ENCODE measurements at places on chromosomes 7 and 10. TPM values are rescaled to one million over a fixed set of nuclear protein-coding genes. Genes with fewer than 3 reads are reported as not detected.
A peak's percentile ranks its signal among the peaks of the same experiment; 100 is the strongest.

DNA sequence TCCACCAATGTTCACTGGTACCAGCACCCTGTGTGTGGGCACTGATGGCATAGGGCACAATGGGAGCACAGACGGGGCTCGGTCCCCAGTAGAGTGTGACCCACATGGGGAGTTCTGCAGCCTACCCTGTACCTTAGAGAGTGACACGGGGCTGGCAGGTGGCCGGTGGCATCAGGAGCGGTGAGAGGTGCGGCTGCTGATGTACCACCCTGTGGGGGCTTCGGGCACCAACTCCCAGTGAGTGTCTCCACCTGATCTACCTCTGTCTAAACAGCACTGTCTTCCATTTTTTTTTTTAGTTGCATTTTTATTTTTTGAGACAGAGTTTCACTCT, 4.1 kb downstream of the JAKMIP3 start:
- H3K4me1 ChIP-seq, result peaks cover 17% of the 10 kb centered on the region
- H3K36me3 ChIP-seq, result peaks cover 2% of the 10 kb centered on the region
- H3K27me3 ChIP-seq, result peaks cover 11% of the 10 kb centered on the region
- H3K4me3 ChIP-seq, result no peak overlapping the region

- H3K4me1 ChIP-seq, result peaks cover 34% of the 10 kb centered on the region
- H3K27me3 ChIP-seq, result no peaks in the 10 kb centered on the region
- no peak overlapping the region for H3K4me3 ChIP-seq
- no peak for DNase-seq
- peaks cover 11% of the 10 kb centered on the region for H3K36me3 ChIP-seq
- H3K27ac ChIP-seq, result no peak overlapping the region
Measured at GRCh38 chr7:6436385-6436685, 11.4 kb downstream of the DAGLB start.

DNA sequence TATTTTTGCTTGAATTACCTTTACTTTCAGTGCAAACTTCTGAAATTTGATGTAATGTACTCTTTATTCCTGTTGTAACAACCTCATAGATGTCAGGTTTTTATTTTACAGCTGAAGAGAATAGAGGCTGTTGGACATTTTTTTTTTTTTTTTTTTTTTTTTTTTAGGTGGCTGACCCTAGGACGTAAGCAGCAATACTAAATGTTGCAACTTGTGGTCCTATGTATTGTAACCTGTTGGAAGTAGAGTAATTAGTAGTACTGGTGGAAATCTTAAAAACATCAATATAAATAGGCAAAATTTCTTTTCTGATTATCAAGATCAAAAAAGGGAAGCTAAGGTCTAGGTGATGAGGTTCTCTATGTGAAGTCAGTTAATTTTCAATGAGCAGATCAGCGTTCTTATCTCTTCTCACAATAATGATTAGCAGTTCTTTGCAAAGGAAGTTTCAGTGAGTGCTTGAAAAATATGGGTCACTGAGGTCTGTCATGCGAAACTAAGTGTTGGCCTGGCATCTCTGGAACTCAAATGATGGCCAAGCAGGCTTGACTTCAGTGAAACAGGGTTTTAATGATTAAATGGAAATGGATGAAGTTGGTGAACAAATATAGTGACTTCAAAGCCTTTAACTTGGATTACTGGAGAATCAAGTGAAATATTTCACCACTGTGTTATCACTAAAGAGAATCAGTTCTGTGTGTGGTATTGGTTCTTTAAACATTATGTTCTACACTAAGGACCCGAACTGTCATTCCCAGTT, 42.7 kb downstream of the BICC1 start:
- H3K4me1 ChIP-seq, result peaks cover 47% of the 10 kb centered on the region
- H3K36me3 ChIP-seq, result peaks cover 6% of the 10 kb centered on the region
- H3K27me3 ChIP-seq, result no peaks in the 10 kb centered on the region
- H3K27ac ChIP-seq, result peak overlapping the region; percentile 59
- DNase-seq, result no peak

DNA sequence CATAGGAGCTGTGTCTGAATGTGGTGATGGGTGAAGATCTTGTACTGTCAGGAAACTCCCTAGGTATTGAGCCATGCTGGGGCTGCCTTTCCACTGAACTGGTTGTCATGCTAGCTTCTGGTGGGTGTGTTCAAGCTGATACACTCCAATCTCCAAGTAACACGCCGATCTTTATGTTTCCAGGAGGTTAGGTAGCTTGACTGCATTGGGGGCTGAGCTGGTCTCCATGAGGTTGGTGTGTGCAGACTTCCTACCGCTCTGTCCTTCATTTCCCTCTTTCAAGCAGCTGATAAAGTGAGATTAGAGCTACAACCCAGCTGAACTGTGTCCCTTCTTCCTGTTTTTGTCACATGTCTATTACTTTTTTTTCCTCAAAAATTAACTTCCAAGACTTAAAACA, 265.5 kb downstream of the ANKRD30A start:
- no peaks in the 10 kb centered on the region for H3K36me3 ChIP-seq
- no peak overlapping the region for H3K27ac ChIP-seq
- no peaks in the 10 kb centered on the region for H3K27me3 ChIP-seq
- no peak for DNase-seq
- no peak overlapping the region for H3K4me3 ChIP-seq
- H3K4me1 ChIP-seq, result no peaks in the 10 kb centered on the region

GRCh38 chr7:113120647-113121046, 2.3 kb upstream of the SMIM30 start:
- H3K4me1 ChIP-seq, result peaks cover 15% of the 10 kb centered on the region
- peaks cover 4% of the 10 kb centered on the region for H3K36me3 ChIP-seq
- H3K27ac ChIP-seq, result no peak overlapping the region

DNA sequence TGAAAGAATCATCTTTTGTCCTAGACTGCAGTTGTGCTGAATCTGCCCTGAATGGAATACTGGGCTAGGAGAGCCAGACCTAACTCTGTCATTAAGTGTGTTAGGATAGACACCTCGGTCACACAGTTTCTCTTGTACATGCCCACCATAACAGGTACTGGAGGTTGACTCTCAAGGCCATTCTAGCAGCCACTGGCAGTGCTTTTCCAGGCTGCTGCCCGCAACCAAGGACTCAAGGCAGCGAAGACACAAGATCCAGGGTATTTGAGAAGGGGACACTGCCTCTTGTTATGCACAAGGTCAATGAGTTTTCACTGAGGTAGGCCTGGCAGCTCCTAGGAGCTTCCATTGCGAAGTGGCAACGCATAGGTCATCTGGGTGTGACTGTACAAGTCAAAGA, 70.6 kb upstream of the ZNF746 start:
- H3K4me1 ChIP-seq, result peaks cover 34% of the 10 kb centered on the region
- no peak overlapping the region for H3K4me3 ChIP-seq
- H3K27ac ChIP-seq, result peak overlapping the region; percentile 34
- H3K27me3 ChIP-seq, result no peaks in the 10 kb centered on the region

DNA sequence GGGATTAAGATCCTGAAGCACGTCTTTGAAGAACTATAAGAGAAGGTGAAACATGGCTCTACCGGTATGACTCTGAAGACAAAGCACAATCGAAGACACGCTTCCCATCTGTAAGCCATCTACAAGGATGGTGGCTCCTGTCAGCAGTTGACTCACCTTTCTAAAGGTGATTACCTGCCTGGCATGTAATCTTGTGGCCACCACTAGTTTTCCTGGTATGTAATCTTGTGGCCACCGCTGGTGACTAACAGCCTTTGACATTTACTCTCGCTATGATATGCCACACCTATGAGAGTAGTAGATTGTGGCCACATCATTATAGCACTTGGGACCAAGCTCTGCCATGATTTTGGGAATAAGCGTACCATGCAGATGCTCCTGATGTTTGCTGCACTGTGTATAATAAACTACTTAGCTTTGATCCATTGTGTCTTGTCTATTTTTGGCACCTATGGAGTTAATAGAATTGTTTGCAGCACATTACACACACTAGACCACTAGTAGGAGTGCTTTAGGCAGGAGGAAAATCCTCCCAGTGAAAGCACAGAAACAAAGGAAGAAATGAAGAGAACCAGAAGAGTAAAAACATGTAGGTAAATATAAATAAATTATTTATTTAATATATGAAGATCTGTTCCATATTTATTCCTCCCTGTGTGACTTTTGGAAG, 59.8 kb downstream of the VAX1 start:
- peaks cover 9% of the 10 kb centered on the region for H3K27me3 ChIP-seq
- no peak overlapping the region for H3K27ac ChIP-seq
- H3K4me1 ChIP-seq, result no peaks in the 10 kb centered on the region
- DNase-seq, result no peak

DNA sequence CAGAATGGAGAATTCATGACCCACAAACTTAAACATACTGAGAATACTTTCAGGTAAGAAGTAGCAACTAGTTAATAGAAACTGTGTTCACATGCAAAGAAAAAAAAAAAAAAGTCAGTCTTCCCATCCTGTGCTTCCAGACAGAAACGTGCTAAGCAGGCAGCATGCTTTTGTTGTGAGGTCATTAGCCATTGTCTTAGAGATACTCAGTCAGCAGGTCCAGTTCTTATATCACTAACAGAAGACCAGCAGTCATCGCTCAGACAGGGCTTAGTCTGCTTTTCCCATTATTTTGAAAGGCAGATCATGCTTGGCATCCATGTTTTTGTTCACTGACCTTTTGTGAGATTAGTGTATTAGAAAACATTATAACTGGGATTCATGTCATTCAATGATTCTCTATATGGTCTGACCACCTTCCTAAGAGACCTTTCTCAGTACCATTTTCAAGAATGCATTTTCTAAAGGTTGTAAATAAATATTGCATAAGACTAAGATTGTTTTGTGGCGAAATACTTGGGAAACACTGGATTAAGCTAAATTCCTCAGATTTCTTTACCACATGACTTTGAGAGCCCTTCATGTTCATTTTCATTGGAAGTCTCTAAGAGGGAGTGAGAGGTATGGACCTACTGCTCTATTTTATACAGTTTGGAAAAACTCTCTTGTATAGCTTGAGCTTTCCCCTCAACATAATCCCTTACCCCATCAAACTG, 45.0 kb upstream of the AGBL3 start:
- H3K27me3 ChIP-seq, result no peaks in the 10 kb centered on the region
- DNase-seq, result no peak
- peaks cover 84% of the 10 kb centered on the region for H3K4me1 ChIP-seq
- H3K36me3 ChIP-seq, result peaks cover 70% of the 10 kb centered on the region
- peak overlapping the region; percentile 100 for H3K27ac ChIP-seq

- H3K4me1 ChIP-seq, result peaks cover 4% of the 10 kb centered on the region
- H3K27me3 ChIP-seq, result peaks cover 3% of the 10 kb centered on the region
- no peaks in the 10 kb centered on the region for H3K36me3 ChIP-seq
- no peak overlapping the region for H3K27ac ChIP-seq
Measured at GRCh38 chr7:19368491-19368925, 223.3 kb upstream of the FERD3L start.

DNA sequence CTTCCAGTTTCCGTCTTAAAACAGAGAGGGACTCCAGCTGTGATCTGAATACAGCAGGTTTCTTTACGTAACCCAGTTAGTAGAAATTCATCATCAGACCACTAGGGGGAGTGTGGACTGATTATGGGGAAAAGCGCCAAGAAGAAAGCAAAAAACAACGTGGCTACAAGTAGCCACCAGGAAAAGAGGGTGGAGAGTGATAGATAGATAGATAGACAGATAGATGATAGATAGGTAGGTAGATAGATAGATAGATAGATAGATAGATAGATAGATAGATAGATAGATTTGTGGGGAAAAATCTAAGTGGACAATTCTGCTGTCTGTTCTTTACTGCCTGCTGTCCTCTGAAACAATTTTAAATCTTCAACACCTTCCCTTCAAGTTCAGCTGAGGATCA, 12.7 kb upstream of the AKR1B10 start:
- H3K36me3 ChIP-seq, result no peaks in the 10 kb centered on the region
- H3K27me3 ChIP-seq, result no peaks in the 10 kb centered on the region
- no peak overlapping the region for H3K4me3 ChIP-seq
- no peak for DNase-seq
- peaks cover 19% of the 10 kb centered on the region for H3K4me1 ChIP-seq
- H3K27ac ChIP-seq, result no peak overlapping the region

- H3K27ac ChIP-seq, result no peak overlapping the region
- peaks cover 31% of the 10 kb centered on the region for H3K4me1 ChIP-seq
- H3K27me3 ChIP-seq, result no peaks in the 10 kb centered on the region
- H3K36me3 ChIP-seq, result no peaks in the 10 kb centered on the region
- H3K4me3 ChIP-seq, result no peak overlapping the region
Measured at GRCh38 chr10:86960003-86960862, 1.8 kb downstream of the SNCG start.

GRCh38 chr7:80134115-80134535, 506 bp upstream of the GNAI1 start:
- H3K27me3 ChIP-seq, result no peaks in the 10 kb centered on the region
- peaks cover 29% of the 10 kb centered on the region for H3K4me1 ChIP-seq
- peak overlapping the region; percentile 77 for H3K4me3 ChIP-seq

GRCh38 chr10:126049759-126050700, 153.7 kb downstream of the FANK1 start:
- no peak overlapping the region for H3K4me3 ChIP-seq
- peaks cover 10% of the 10 kb centered on the region for H3K36me3 ChIP-seq
- DNase-seq, result no peak
- no peaks in the 10 kb centered on the region for H3K27me3 ChIP-seq

DNA sequence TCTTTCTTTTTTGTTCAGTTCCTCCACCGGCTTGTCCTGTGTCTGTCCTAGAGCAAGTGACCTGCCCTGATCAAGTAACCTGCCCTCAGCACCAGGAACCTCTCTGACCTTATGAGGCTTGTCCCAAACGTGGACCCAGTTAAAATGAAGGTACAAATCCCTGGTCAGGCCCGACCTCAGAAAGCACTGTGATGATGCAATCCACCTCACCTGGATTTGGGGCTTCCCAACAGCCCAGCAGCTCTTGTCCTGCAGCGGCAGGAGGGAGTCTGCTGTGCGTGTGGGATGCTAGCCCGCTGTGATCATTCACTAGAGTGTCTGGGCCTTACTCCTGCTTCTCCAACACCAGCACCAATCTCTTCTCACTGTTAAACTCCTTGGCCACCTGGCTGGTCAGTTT, 11.2 kb downstream of the COL17A1 start:
- H3K27ac ChIP-seq, result no peak overlapping the region
- no peaks in the 10 kb centered on the region for H3K4me1 ChIP-seq
- no peaks in the 10 kb centered on the region for H3K36me3 ChIP-seq
- H3K4me3 ChIP-seq, result no peak overlapping the region

DNA sequence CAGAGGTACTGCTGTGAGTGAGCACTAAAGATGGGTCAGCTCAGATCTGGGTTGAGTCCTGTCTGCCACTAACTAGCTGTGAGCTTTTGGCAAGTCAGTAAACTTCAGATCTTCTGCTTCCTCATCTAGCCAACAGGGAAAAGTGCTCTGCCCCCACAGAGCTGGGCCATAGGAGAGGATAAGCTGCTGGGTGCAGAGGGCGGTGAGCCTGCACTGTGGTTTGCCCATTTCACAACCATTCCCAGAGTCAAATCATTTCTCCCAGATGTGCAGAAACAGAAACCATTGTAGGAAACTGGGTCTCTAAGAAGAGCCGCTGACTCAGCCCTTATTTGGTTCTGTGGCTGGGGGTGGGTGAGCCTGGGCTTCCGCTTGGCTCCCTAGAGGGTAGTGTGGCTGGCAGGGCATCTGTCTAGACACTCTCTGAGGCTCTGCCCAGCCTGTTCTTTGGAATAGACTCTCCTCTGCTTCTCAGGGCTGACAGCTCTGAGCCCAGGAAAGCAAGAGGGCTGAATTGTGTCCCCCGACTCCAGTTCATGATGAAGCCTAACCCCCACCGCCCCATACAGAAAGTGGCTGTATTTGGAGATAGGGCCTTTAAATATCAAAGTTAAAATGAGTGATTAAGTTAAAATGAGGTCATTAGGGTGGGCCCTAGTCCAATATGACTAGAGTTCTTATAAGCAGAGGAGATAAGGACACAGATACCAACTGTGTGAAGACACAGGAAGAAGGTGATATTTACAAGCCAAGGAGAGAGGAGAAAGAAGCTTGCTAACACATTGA, 29.5 kb upstream of the ARHGAP22 start:
- peak overlapping the region; percentile 90 for H3K27ac ChIP-seq
- peaks cover 36% of the 10 kb centered on the region for H3K4me1 ChIP-seq
- no peak for DNase-seq

Gene CPVL
- total RNA-seq, result 4.9 TPM

Gene CNPY1
- not detected for total RNA-seq

Gene GIMAP8
- total RNA-seq, result not detected

Gene GCK
- total RNA-seq, result 0.44 TPM

Gene ADAP1
- total RNA-seq, result 3.9 TPM
